ENCODE measurements at places on chromosomes 4 and X.
A peak's percentile ranks its signal among the peaks of the same experiment; 100 is the strongest.

GRCh38 chrX:131830400-131831184 is 192.5 kb upstream of the STK26 start:
- DNase-seq, result peak; percentile 66

DNA sequence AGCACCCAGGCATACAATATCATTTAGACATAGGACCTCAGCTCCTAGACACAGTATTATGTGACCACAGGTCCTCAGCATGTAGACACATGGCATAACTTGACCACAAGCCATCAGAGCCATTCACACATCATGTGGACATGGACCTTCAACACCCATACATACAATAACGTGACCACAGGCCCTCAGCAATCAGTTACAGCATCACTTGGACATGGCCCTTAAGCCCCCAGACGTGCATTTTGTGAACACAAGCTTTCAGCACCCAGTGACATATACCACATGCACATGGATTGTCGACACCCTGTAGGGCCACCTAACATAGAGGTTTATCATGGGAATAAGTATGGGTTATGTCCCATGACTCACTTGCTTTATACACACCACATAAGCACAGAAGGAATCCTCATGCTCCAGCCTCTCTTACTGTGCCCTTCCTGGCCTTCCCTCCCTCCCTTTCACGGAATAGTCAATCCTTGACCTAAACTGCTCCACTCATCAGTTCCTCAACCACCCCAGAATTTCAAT is 1.9 kb downstream of the TSPYL2 start:
- no peak for DNase-seq

DNA sequence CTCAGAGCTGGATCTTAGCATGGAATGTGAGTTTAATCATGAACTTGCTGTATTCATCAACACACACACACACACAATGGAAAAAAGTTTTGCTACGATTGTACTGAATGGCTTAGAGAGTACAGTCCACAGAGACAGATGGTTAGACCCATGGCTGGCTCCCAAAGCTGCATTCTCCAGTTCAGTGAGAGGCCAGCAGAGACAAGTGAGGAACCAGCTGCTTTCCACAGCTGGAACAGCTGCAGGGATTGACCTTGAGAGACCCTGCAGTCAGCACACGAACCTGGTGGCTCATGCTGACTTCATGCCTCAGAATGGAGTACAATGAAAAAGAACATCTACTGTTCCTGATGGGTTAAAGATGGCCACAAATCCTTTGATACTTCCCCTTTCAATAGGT is 94.5 kb downstream of the DHX15 start:
- DNase-seq, result no peak

DNA sequence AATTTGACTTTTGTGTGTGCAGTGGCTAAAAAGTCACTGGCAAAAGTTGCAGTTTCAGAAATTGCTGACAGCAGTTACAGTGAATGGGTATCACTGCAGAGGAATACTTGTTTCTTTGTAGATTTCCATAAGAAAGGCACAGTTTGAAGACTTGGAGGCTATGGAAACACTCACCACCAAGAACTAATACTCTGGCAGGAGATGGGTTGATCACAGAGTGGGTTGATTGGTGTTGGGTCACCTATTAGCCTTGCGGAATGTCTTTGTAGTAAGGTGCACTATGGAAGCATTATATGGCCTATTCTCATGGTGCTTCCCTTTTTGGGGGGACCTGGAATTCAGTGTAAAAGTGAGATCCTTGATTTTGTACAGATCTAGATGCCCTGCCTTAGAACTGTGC is 502.8 kb downstream of the CFAP47 start:
- no peak for DNase-seq

DNA sequence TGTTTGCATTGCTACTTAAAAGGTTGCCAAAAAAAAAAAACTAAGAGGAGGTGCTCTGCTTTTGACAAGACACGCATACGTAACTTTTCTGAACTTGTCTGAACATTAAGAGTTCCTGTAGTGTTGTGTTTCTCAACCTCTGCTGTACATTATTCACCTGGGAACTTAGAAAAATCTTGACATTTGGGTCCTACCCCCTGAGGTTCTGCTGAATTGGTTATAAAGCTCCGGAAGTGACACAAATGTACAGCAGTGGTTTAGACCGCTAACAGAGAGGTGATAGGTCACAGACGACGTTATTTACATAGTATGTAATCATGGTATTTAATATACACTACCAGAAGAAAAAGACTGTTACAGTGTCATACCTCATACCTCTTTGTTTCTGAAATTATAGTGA is 61.1 kb downstream of the CPEB2 start:
- no peak for DNase-seq

DNA sequence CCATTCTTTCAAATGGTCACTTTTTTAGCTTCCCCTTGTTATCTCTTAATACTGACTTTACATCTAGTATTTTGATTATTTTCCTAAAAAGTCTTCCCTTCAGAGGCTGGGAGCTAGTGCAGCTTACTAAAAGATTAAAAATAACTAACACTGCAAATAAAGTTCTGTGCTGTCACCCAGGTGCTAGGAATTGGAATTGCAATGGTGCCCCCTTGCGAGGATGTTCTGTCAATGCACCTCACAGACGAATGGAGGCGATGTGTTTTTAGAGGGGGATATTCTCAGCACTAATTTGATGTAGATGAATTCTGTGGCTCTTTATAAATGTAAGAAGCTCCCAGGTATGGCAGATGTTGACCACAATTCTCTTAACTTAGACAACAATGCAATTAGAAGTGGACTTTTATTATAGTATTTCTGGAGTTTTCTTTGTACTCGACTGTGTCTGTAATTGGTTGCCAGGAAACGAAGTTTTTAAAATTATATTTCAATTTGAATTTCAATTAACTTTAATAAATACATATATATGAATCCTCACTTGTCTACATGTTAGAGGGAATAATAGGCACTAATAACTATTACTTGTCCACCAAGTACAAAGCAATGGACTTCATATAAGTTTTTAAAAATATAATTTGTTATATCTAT is 22.0 kb upstream of the SMIM31 start:
- peak; percentile 40 for DNase-seq

- DNase-seq, result no peak
These were observed 716.6 kb upstream of the INTU start for GRCh38 chr4:126916049-126916625.

GRCh38 chrX:154002215-154002719 is 17.4 kb downstream of the IRAK1 start:
- DNase-seq, result peak; percentile 60

GRCh38 chrX:136268051-136269048 is 17.1 kb upstream of the MAP7D3 start:
- DNase-seq, result peak; percentile 63

All from CD4-positive, alpha-beta T cell treated with Interleukin-6 for 4 hours (primary cell).